LHCN-M2 (cell line): ENCODE measurements at places on chromosomes 4 and X. TPM values are rescaled to one million over a fixed set of nuclear protein-coding genes. Genes with fewer than 3 reads are reported as not detected.

Gene IL3RA
- total RNA-seq, result not detected in 2 replicates

Gene AKAP14
- not detected in 2 replicates for total RNA-seq

Gene CC2D2A
- total RNA-seq, result 24.9 and 31.5 TPM in 2 replicates

Gene NAT8L
- 0.90 and 0.98 TPM in 2 replicates for total RNA-seq

Gene IGSF1
- total RNA-seq, result not detected in 2 replicates

Gene MOSPD2
- 9.8 and 11.3 TPM in 2 replicates for total RNA-seq

Gene VCX3B
- total RNA-seq, result not detected in 2 replicates

Gene ERCC6L
- total RNA-seq, result 15.3 and 18.0 TPM in 2 replicates

Gene MMRN1
- total RNA-seq, result not detected in 2 replicates

- peak; percentile 76 for DNase-seq
Measured at GRCh38 chr4:57110640-57111511, 691 bp upstream of the IGFBP7 start.

GRCh38 chrX:40176351-40177116 is 78.8 kb upstream of the BCOR start:
- peak; percentile 33 for DNase-seq

- DNase-seq, result peak; percentile 54
Measured at GRCh38 chr4:94939791-94940519, 182.2 kb downstream of the BMPR1B start.

- DNase-seq, result no peak
Measured at GRCh38 chr4:34629451-34629850, 1614.9 kb downstream of the ARAP2 start.

GRCh38 chr4:8870647-8871416 is 807 bp downstream of the HMX1 start:
- DNase-seq, result no peak

DNA sequence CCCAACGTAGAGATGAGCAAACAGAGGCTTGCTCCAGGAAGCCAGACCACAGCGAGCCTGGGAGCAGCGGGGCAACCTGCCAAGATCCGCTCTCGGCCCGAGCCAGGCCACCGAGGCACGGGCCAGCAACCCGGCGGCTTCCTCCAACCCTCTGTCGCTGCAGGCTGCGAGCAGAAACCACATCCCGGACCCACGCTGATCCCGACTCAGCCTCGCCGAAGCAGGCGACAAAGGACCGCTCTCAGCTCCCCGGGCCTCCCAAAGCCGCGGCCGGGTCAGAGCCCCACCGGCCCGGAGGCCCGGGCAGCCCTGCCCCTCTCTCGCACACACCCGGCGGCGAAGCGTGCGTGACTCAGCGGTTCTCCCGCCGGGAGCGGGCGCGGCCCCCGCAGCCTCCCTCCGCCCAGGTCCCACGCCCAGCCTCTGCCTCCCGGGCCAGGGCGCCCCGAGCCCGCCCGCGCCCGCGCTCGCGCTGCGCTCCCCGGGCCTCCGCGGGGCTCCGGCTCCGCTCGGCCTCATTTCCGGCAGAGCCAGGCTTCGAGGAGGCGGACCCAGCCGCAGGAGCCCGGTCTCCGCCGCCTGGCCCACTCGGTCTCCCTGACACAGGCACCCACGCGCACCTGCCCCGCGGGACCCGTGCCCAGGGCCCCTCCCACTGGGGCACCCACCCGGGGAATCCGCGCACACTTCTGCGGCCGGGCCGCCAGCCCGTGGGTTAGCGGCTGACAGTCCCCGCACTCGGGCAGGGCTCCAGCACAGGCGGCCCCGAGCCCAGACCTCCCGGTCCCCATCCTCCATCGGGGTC is 1.7 kb downstream of the PPP2R2C start:
- no peak for DNase-seq

DNA sequence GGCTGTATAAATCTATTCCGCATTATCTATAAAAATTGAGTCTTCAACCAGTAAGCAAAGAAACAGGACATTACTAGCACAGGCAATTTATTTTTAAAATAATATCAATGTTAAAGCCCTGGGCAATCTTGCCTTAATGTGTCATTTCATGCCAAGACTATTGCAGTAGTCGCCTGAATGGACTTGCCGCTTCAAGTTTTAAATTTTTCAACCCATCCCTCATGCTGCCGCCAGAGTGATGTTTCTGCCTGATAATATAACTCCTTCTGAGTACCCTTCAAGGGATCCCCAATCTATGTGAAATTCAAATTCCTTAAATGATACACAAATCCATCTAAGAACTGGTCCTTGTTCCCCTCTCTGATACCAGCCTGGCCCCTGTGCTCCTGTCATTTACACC is 66.9 kb downstream of the PRSS12 start:
- no peak for DNase-seq

DNA sequence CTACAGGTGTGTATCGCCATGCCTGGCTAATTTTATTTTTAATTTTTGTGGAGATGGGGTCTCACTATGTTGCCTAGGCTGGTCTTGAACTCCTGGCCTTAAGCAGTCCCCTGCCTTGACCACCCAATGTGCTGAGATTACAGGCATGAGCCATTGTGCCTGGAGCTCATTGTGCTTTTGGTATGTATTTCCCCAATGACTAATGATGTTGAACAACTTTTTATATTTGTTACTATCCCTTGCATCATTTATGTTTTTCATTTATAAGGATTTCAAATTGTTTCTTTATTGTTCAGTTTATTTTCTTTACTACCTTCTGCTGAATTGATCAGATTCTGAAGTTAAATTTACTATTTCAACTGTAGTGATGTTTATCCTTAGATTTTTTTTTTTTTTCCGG is 199.7 kb downstream of the CEP135 start:
- DNase-seq, result no peak

- no peak for DNase-seq
Measured at GRCh38 chrX:103378990-103379389, 2.7 kb downstream of the BEX3 start.

DNA sequence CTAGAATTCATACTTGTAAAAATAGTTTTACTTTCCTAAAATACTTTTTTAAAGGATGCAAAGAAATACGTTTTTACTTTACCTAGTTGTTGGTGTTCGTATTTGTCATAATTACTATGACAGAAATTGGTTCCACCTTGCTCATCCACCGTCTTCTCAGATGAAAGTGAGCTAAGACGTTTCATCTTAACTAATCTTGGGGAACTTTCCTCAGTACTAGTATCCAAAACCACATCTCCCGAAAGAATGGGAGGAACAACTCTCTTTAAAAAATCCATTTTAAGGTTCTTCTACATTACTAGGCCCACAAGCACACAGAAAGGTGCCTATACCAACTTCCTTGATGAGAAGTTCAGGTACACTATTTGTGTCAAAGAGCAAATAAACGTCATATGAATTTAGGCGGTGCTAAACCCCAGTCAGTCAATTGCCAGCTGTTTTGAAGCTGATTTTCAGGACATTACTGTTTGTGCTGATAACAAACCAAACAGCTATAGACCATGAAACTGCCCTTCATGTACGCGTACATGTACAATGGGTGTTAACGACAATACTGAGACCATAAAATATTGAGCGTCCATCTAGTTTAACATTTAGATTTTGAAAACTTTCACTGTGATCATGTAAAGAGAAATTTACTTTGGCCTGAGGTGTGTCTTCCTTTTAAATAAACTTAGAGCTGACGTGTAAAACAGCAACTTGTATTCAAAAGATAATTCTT is 99.1 kb downstream of the FRYL start:
- no peak for DNase-seq

DNA sequence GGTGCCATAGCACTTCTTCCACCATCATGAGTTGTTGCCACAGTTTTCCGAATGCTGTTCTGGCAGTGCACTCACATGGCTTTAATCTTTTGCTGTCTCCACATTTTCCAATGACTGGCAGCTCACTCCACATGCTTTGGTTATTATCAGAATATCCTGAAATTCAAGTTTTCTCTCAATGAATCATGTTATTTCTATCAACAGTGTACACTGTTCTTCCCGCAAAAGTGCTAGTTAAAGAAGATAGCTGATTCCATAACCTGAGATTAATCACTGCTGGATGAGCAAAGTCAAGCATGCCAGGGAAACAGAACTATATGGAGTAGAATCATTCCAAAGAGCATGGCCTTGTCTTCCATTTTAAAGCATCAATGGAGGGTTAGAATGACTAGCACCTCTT is 14.6 kb upstream of the IL13RA2 start:
- DNase-seq, result no peak

- DNase-seq, result no peak
Measured at GRCh38 chrX:56066016-56066415, 166.1 kb upstream of the KLF8 start.

GRCh38 chr4:152996111-152996571 is 60.0 kb downstream of the FHDC1 start:
- no peak for DNase-seq

- peak; percentile 55 for DNase-seq
Measured at GRCh38 chr4:124322234-124323065, 390.1 kb downstream of the ANKRD50 start.

GRCh38 chrX:10280071-10280470 is 123.3 kb downstream of the CLCN4 start:
- DNase-seq, result no peak

DNA sequence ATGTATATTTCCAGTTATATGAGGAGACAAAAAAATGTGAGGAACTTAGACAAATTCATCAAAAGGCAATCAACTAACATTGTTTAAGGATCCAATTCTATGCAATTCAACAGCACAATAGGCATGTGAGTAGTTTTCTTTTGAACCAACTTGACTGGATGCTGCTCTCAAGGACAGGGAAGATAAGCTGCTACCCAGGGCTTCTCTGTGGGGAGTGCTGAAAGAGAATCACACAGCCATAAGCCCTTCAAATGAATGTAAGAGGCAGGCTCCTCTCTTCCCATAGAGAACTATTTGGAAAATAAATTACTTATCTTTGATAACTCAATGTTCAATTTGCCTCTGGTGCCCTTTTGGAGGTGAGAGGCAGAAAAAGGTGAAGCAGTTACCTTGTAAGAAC is 1413.6 kb downstream of the PCDH7 start:
- no peak for DNase-seq

GRCh38 chr4:169105620-169106019 is 95.6 kb upstream of the CBR4 start:
- DNase-seq, result no peak

GRCh38 chr4:186151499-186151898 is 39.9 kb upstream of the CYP4V2 start:
- no peak for DNase-seq

DNA sequence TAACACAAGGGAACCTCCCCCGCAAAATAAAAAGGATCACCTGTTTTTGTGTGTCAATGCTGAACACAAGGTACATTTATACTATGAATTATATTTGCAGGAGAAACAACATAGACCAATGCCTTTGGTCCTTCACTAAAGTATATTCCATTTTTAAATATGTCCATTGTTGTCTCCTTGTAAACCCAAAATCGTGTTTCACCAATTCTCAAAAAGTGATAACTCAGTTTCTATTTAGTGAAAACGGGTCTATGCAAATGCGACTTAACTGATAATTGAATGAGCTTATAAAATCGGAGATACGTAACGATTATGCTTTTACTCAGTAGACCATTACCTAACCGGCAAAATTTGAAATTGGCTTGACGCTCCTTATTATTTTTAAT is 2.1 kb downstream of the BRWD3 start:
- DNase-seq, result peak; percentile 18

DNA sequence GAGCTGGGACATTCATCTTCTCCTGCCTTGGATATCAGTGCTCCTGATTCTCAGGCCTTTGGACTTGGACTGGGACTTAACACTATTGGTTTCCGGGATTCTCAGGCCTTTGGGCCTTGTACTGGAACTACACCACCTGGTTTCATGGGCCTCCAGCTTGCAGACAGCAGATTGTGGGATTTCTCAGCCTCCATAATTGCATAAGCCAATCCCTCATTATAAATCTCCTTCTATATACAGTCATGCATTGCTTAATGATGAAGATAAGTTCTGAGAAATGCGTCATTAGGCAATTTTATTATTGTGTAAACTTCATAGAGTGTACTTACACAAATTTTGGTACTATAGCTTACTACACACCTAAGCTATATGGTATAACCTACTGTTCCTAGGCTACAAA is 8.9 kb upstream of the CCNG2 start:
- no peak for DNase-seq

DNA sequence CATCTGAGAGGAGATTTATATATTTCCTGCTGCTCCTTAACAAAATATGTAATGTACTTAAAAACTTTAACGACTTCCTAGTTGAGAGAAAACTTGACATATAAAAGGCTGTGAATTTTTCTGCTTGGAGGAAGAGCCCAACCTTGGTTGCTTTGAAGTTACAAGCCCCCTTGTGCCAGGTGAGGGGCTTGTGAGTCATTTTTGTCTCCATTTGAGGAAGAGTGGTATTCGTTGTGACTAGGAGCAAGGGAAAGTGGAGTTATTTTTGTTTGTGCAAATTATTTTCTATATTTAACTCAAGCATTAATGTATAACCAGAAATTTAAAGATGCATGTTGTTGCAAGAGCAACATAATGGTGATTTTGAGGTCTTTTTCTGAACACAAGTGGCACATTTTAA is 99.0 kb upstream of the DDX3X start:
- DNase-seq, result no peak

- peak; percentile 63 for DNase-seq
Measured at GRCh38 chr4:112523008-112523721, 7.2 kb upstream of the NEUROG2 start.

DNA sequence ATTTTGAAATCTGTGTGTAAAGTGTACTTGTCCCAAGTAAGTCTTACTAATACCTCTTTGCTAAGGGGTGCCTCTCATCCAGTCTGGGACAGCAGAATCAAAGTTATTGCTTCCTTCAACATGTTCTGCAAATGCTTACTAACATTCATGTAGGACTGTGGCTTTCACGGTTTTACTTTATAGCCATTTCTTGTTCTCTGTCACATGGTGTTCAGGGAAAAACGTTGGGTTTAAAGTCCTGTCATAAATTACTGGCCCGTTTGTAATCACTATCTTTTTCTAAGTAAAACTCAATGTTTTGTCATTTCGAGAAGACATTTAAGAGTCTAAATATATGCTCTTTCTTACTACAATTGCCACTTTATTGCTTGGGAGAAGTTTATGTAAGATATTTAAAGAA is 321.1 kb downstream of the STIM2 start:
- DNase-seq, result no peak

DNA sequence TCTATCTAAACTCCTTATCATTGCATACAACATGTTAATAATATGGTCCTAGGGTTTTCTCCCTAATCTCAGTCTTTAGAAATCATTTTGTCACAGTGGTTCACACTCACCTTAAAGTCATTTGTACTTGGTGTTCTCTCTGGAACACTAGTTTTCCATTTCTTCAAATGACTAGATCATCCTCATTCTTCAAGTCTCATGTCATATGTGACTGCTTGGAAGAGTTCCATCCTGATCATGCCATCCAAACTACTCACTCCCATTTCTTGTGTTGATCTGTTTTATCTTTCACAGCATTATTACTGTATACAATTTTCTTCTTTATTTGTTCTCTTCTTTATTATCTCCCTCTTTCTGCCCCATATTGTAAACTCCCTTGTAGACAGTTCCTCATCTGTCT is 66.5 kb downstream of the HTR2C start:
- DNase-seq, result no peak

- no peak for DNase-seq
Measured at GRCh38 chr4:88447371-88448095, 9.4 kb upstream of the HERC5 start.

- DNase-seq, result no peak
Measured at GRCh38 chrX:20233336-20233735, 33.4 kb downstream of the RPS6KA3 start.
